Caco-2 (cell line): ENCODE measurements at places on chromosomes 3 and 15. TPM values are rescaled to one million over a fixed set of nuclear protein-coding genes. Genes with fewer than 3 reads are reported as not detected.

DNA sequence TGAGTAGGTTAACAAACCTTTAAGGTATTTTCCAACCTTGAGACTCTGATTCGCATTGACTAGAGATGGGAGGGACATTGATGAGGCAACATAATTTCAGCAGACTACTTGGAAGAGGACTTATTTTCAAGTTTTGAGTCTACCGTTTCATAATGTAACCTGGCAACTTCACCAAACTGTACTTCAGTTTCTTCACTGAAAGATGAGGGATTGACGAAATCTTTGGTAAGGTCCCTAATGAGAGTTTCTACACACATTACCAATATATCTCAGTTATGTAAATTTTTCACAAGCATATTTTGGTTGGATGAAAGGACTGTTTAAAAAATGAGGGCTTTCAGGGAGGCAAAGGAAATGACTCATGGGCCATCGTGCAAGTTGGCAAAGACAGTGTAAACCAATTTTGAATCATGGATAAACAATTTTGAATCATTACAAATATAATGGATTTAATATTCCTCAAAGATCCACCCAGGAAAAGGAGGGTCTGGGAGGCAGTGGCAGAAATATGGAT is 28.7 kb upstream of the SEMA6D start:
- no peak for DNase-seq

DNA sequence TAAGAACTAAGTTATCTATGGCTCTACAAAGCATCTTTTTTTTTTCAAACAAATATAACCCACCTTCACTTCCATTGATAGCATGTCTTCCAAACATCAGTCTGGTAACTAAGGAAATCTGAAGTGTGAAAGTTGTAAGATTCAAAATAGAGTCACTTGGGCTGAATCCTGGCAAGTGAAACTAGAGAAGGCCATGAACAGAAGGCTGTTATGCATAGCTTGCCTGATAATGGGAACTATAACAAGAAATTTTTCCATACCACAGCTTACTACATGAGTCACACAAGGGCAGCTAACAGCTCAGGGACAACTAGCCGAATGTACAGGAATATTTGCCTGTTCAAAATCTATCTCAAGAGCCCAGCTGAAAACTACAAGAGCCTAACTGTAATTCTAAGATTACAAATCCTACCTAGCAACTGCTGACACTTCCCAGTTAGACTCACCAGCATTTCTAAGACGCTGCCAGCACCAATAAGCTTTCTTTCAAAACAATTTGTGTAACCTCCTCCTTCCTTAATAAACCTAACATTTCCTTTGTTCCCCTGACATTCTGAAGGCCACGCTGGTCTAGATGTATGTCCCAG is 1066.5 kb downstream of the PLOD2 start:
- DNase-seq = no peak

DNA sequence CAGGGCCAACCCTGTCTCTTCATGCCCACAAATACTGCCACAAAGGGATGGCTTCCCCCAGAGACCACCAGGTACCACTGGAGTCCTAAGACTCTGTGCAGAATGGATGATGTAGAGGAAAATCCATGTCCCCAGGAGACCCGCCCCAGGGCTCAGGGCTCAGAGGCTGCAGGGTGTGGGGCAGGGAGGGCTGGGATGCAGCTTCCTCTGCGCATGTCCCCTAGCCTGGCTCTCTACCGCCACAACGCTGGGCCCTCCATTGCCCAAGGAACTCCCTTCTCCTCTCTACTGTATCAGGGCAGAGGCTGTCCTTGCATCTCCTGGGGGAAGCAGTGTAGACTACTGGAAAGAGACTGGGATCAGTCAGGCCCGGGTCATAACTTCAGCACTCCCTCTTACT is 19.5 kb upstream of the TICRR start:
- DNase-seq = no peak

DNA sequence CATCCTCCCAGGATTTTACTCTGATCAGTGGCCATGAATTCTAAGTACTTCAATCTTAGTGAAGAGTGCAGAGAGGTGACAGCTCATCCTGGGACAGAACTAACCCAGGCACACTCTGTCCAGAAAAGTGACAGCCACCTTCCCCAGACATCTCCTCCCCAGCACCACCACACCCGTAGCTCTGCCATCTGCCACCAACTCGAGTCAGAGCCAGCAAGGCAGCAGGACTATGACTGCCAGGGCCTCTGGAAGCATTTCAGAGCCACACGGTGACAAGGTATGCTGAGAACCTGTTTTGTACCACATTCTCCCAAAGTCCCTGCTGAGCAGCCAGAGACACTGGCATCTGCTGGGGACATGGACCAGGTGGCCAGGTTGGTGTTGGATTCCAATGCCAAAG is 71.0 kb downstream of the NTRK3 start:
- DNase-seq = no peak

DNA sequence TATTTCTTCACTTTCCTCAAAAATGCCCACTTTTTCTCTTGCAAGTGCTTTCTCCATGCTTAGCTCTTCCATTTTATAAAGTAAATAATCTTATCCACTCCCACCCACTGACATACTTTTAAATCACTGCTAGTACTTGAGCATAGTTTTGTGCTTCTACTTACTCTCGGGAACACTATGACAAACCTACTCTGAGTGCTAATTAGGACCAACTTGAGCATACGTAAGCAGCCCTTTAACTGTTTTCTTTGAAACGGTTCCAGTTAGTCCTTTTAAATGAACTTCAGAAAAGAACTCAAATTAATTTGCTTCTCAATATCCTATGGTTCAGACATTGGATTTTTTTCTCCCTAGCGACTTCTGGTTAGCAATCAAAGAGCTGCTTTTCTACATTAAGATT is 280.0 kb upstream of the SOX2 start:
- DNase-seq = no peak

GRCh38 chr3:15681668-15682067 is 80.1 kb downstream of the BTD start:
- no peak for DNase-seq

DNA sequence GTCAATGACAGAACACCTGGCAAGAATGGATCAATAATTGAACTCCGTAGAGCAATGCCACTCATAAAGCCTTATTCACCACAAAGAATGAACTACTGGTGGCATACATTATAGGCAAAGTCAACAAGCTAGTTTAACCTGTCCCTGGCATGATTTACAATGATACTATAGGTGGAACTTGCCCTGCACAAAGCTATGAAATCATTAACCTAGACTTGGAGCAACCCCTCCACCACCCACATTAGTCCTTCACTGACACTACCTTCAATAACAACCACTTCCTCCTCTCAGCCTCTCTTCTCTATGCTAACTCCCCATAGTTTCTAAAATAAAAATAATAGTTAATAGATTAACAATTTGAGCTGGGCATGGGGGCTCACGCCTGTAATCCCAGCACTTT is 54.4 kb downstream of the ACAP2 start:
- DNase-seq = no peak

DNA sequence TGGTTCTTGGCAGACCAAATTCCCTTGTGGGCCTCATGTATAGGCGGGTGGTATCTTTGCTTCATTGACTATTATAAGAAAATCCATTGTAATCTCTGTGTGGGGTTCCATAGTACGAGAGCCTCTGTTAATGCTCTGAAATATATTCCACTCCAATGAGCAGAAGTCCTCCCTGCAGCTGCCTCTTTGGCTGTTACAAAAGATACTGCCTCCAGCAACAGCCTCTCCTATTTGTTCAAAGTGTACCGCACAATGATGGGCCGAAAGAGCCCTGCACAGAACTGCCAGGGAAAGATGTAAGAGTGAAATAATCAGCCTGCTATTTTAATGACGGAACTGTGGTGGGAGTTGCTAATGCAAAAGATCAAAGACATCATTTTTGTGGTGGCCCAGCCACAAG is 48.9 kb downstream of the GRK7 start:
- no peak for DNase-seq

GRCh38 chr3:134597390-134597970 is 53.3 kb downstream of the KY start:
- DNase-seq = no peak

DNA sequence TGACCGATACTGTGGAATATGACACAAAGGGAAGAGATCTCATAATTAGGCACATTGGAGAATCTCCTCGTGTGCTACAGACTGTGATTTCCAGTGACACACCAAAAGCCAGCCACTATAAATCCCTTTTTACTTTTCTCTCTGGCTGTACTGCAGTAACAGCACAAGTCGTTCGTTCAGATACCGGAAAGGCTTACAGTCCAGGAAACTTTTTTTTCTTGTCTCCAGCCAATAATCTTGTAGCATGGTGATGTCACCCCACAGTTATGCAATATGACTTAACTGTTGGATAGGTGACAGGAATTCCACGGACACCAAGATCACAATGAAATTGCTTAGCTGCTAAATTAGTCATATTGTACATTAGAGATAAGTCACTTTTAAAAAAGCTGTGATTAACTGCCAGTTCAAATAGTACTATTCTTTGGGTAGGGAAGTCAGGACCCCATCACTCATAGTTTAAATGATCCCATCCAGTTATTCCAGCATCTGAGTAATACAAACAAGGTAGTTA is 36.3 kb upstream of the TSC22D2 start:
- DNase-seq = peak; percentile 72

GRCh38 chr15:64286473-64286872 is 69.5 kb downstream of the CSNK1G1 start:
- no peak for DNase-seq

GRCh38 chr15:56460947-56461346 is 4.0 kb downstream of the MNS1 start:
- no peak for DNase-seq

GRCh38 chr3:86147119-86147518 is 843.8 kb downstream of the VGLL3 start:
- no peak for DNase-seq

- DNase-seq = no peak
These were observed 33.9 kb downstream of the GRK7 start for GRCh38 chr3:141796889-141797781.

GRCh38 chr15:41836713-41837454 is 1.8 kb upstream of the PLA2G4B start:
- no peak for DNase-seq

- DNase-seq = no peak
These were observed 58.2 kb downstream of the IL16 start for GRCh38 chr15:81254916-81255290.

DNA sequence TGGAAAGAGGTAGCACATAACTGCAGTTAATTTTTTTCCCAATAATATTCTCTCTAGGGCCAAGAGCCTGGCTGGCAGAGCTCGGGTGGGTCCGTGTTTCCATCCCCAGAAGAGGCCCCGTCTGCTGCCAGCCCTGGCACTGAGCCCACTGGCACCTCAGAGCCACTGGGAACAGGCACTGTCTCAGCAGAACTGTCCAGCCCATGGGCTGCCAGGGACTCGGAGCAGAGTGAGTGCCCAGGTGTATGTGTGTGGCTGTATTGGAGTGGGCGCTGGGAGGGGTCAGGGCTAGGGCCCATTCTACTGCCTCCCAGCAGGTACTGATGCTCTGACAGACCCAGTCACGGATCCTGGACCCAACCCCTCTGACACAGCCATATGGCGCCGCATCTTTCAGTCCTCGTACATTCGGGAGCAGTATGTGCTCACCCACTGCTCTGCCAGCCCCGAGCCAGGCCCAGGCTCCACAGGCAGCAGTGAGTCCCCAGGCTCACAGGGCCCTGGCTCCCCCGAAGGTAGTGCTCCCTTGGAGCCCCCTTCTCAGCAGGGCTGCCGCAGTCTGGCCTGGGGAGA is 8.9 kb downstream of the VWA5B2 start:
- DNase-seq = no peak

USP4 gene
- total RNA-seq = 36.4 and 37.8 TPM in 2 replicates

TMC3 gene
- total RNA-seq = not detected in 2 replicates

DNAH12 gene
- 0.45 and 1.5 TPM in 2 replicates for total RNA-seq

COPG1 gene
- 178 TPM in 2 replicates for total RNA-seq

MED12L gene
- total RNA-seq = 21.5 and 22.9 TPM in 2 replicates

PCBP4 gene
- 42.3 and 46.5 TPM in 2 replicates for total RNA-seq

DUSP7 gene
- total RNA-seq = 8.4 and 9.9 TPM in 2 replicates

RTP1 gene
- not detected in 2 replicates for total RNA-seq

ARNT2 gene
- 0.07 and 0.23 TPM in 2 replicates for total RNA-seq

SAMD7 gene
- not detected in 2 replicates for total RNA-seq

GOLGA6L7 gene
- not detected in 2 replicates for total RNA-seq
